Right renal cortex interstitium (tissue), 3 donors: ENCODE measurements at places on chromosomes 1 and 21. TPM values are rescaled to one million over a fixed set of nuclear protein-coding genes. Genes with fewer than 3 reads are reported as not detected.

P3H1 gene
- 76.5 TPM for polyA plus RNA-seq

COL6A2 gene
- polyA plus RNA-seq, result 170 TPM

VANGL2 gene
- 33.7 TPM for polyA plus RNA-seq

SERINC2 gene
- 38.6 TPM for polyA plus RNA-seq

AIRE gene
- polyA plus RNA-seq, result 0.32 TPM

CDK11B gene
- polyA plus RNA-seq, result 42.3 TPM

KRTAP11-1 gene
- polyA plus RNA-seq, result not detected

GPR161 gene
- 20.6 TPM for polyA plus RNA-seq

DNA sequence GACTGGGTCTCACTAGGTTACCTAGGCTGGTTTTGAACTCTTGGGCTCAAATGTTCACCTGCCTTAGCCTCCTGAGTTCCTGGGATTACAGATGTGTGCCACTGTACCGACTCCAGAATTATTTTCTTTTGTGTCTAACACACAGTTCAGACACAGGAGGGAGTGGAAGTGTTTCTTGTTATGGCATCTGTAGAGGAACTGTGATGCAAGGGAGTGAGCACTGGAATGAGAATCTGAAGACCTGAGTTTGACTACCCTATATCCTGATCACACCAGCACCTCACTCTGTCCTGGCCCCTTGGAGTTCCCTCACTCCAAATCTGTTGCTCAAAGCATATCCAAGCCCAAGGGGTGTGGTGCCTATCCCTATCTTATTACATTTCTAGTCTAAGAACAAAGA, 15.2 kb downstream of the OPTC start:
- no peak for DNase-seq

GRCh38 chr21:15222707-15223106, 157.9 kb upstream of the NRIP1 start:
- no peak for DNase-seq

- no peak for DNase-seq
These were observed 256.1 kb upstream of the C1orf87 start for GRCh38 chr1:60329651-60330050.

DNA sequence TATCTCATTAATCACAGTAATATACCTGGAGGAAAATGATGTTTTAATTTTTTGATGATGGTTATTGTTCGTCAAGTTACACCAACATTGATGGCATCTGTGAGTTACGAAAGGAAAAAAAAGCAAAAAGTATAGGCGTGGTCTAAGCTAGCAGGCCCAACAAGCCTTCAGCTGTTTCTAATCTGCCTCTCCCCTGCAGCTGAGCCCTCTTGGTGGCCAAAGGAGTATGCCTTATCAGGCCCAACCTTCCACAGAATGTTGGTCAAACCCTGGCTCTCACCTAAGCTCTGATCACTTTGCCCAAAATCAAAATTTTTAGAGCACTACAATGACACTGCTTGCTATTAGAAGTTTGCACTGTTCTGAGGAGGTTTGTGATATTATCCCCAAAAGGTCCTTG, 4.9 kb downstream of the C1orf105 start:
- no peak for DNase-seq

DNA sequence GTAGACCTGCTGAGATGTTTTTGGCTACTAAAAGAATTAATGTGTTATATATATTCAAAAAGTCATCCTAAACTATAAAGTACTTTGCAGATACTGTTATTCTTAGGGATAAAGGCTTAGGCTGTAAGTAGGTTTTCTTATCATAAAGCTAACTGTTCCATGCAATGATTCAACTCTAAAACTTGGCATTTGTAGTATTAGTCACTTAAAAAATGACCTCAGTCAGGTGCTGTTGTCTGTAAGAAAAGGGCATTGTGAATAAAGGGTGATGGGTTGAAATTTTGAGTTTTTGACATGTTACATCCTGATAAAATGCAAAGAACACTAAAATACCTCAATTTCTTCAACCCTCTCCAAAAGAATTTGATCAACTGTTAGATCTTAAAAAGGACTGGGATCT, 32.9 kb downstream of the ADCY10 start:
- DNase-seq, result no peak

GRCh38 chr1:243438815-243439214, 183.0 kb downstream of the SDCCAG8 start:
- DNase-seq, result no peak

GRCh38 chr1:228045871-228046270, 36.6 kb upstream of the ARF1 start:
- no peak for DNase-seq

GRCh38 chr1:58592522-58593134, 15.6 kb upstream of the TACSTD2 start:
- DNase-seq, result no peak

- DNase-seq, result no peak
These were observed 96.0 kb upstream of the BTG3 start for GRCh38 chr21:17708522-17709265.

GRCh38 chr1:151197863-151198253, 494 bp upstream of the PIP5K1A start:
- DNase-seq, result no peak

DNA sequence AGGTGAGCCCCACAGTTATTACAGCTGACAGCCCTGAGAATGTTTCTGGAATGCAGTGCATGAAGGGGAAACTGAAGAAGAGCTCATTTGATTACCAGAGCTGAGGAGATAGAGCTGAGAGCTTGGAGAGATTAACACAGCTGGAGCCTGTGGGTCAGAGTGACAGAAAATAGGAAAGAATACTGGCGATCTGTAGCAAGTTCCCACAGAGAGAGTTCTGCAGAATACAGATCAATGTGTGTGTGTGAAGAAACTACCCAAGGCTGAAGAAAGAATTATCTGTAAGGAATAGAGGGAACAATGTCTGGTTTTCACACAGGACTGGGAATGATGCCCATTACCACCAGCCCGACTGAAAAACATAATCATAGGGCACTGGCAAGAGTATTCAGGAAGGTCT, 103.6 kb upstream of the SNX7 start:
- no peak for DNase-seq

GRCh38 chr1:235075777-235076308, 52.8 kb downstream of the TOMM20 start:
- no peak for DNase-seq

DNA sequence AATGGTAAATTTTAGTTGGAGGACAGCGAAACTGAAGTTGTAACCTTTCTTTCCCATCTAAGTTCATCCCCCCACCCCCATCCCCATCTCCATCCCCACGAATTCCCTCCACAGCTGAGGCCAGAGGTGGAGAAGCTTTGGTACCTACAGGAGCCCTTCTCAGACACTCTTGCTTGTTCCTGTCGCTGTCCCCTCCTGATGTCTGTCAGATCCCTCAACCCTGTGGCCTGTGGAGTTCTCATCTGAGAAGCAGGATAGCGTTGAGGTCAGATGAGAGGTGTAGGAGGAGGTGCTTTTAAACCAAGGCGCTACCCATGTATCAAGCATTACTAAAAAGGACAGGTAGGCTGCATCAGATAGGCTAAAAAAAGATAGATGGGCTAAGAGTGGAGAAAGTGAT, 769 bp downstream of the NTPCR start:
- DNase-seq, result no peak

- DNase-seq, result no peak
These were observed 126.0 kb upstream of the TMEM51 start for GRCh38 chr1:15027515-15027986.

- DNase-seq, result no peak
These were observed 10.2 kb upstream of the SUSD4 start for GRCh38 chr1:223374064-223374610.

DNA sequence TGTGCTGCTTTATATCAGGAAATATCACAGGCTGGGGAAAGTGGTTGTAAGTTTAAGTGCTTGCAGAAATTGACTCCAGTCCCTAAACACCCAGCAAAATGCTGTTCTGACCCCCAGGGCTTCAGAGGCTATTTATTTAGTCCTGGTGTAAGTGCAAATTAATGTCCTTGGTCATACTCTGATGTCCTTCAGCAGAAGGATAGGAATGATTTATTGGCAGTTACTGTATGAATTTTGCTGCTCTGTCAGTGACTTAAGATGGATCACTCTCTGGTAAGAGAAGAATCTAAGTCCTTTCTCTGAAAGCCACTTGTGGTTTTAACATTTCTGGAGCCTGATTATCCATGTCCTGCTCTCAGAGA, 21.9 kb downstream of the FAM20B start:
- DNase-seq, result no peak

DNA sequence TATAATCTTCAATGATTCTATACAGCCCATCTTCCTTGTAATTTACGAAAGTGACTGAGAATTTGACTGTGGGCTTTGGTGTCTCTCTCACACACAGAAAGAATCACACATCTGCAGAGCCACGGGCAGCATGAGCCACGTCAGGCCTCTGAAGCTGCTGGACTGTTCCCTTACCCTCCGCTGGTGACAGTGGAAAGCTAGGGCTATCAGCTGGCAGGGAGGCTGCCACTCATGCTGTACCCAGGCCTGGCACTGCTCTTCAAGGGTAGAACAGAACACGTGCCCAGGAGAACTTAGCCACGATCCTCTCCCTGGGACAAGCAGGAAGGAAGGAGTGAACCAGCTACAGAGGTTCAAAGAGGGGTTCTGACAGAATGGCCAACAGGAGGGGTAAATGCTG, 90.7 kb downstream of the JAK1 start:
- no peak for DNase-seq

- no peak for DNase-seq
These were observed 110.8 kb upstream of the ADGRL4 start for GRCh38 chr1:79117376-79117775.

- no peak for DNase-seq
These were observed 58.9 kb upstream of the CTTNBP2NL start for GRCh38 chr1:112337028-112337531.

DNA sequence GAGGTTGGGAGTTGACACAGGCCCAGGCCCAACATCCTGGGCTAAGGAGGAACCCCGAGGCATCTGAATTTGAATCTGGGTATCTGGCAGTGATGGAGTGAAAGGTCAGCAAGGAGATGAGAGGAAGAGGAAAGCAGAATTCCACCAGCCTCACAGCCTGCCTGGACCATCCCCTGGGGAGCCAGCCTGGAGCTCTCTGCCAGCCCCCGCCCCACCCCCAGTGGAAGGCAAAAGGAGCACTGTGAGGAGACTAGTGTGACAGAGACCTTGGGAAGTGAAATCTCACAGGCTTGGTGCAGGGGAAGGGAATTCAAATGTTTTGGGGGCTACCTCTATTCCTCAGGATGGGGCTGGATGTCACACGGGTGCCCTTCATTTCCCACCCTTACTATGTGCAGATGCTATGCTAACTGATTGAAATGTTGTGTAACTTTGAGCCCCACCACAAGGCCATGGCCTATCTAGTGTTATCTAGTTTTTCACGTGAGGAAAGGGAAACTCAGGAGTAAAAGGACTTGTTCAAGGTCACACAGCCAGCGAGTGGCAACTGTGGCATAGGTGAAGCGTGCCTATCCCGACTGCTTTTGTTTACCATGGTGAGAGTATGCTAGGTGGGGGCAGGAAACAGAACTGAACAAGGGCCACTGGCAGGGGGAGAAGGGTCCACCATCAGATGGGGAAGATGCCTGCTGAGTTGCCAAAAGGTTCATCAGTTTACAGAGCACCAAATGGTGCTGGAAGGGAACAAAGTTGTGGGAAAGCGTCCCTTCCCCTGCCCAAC, 29.8 kb downstream of the AHDC1 start:
- no peak for DNase-seq

DNA sequence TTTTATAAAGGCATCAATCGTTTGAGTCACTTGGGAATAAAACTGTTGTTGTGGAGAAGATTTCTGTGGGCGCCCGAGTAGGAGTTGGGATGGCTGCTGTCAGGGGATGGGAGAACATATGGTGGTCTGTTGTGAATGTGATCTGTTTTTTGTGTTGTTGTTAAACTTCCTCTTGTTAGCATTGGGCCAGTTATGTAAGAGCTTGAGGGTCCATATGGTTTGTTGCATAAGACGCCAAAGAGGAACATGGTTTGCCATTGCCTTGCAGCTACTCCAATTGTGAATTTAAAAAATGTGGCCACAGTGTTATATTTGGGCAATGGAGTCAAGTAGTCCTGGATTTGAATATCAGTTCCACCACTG, 136.1 kb upstream of the JUN start:
- no peak for DNase-seq

- no peak for DNase-seq
These were observed 84.1 kb downstream of the MRPS6 start for GRCh38 chr21:34157521-34157920.

DNA sequence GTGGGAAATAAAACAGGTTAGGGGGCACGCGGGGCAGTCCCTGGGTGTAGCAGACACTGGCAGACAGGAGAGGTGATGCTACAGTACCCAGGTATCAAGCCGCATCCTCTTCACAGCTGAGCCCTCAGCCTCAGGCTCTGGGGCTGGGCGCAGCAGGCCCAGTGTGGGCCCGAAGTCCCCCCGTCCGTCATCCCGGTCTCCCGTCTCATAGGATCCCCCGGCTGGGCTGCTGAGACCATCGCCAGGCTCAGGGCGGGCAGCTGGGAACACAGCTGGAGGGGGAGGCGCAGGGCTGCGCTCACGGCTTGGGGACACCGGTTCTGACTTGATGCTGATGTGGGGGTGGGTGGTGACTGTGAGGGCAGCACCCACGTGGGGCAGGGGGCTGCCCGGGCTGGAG, 32.7 kb downstream of the MEF2D start:
- DNase-seq, result no peak

DNA sequence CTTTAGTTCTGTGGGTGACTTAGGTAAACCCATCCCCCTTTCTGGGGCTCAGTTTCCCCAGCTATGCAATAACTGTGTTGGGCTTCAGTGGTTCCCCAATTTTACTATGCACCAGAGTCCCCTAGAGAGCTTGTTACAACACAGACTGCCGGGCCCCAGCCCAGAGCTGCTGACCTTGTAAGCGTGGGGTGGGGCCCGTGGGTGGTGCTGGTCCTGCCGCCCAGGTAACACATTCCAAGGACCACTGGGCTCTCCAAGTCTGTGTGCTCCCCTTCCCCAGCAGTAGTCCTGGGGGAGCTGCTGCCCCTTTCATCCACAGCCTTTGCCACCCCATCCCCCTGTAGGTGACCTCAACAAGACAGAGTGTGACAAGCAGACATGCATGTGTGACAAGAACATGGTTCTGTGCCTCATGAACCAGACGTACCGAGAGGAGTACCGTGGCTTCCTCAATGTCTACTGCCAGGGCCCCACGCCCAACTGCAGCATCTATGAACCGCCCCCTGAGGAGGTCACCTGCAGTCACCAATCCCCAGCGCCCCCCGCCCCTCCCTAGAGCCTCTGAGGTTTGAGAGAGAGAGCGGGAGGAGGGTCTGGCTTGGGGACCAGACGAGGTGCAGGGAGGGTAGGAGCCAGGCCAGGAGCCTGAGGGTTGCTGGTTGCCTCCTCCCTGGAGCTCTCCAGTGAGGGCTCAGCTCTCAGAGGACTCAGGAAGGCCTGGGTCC, 8.9 kb downstream of the PLA2G2F start:
- no peak for DNase-seq

DNA sequence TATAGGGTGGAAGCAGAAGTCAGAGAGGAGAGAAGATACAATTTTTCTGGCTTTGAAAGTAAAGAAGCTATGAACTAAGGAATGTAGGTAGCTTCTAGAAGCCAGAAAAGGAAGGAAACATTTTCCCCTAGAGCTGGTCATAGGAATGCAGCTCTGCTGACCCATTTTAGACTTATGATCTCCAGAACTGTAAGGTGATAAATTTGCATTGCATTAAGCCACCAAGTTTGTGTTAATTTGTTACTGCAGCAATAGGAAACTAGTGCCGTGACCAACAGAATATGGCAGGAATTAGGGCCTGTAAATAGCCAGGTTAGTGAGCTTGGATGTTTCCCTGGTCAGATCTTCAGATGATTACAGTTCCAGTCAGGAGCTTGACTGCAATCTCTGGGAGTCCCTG, 244.3 kb upstream of the C1orf105 start:
- DNase-seq, result no peak
